Cerebellum (tissue), 4 donors: ENCODE measurements at places on chromosomes 4 and X.

- DNase-seq = no peak
Observed at GRCh38 chrX:49746306-49746705, 50.5 kb upstream of the PAGE1 start.

DNA sequence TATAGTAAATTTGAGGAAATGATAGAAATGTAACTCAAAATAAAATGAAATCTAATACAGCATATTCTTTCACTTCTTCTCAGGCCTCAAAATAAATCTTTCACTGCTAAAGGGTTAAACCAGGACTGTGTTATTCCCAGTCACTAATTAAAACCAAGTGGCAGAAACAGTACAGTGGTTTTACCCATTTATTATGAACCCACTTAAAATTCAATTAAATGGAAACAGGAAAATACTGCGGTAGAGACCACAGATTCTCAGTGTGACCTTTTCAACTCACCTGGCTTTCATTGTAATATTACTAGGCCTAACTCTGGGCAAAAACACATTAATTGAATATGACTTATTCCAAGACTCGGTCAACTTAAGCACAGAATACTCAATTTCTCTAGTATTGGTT, 176.5 kb upstream of the DKK2 start:
- no peak for DNase-seq

DNA sequence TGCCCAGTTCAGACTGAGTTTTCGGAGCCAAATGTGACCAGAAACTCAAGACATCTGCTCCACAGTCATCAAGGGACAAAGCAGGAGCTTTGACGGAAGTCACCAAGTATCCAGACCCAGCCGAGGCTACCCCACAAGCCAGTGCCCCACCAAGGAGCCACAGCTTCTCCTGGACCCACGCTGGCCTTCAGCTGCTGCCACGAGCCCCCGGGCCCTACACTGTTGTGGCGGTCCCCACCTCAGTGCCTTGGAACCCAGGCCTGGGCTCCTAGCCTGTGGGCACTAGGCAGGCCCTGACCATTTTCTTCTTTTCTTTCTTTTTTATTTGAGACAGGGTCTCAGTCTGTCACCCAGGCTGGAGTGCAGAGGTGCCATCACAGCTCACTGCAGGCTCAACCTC, 82.1 kb upstream of the NKX1-1 start:
- no peak for DNase-seq

- peak; percentile 77 for DNase-seq
Observed at GRCh38 chr4:10457255-10457801, at the start of gene ZNF518B. TSS of gene ZNF518B (minus strand) at chr4:10457426. CDS start at chr4:10446328, 11,098 bp downstream.

DNA sequence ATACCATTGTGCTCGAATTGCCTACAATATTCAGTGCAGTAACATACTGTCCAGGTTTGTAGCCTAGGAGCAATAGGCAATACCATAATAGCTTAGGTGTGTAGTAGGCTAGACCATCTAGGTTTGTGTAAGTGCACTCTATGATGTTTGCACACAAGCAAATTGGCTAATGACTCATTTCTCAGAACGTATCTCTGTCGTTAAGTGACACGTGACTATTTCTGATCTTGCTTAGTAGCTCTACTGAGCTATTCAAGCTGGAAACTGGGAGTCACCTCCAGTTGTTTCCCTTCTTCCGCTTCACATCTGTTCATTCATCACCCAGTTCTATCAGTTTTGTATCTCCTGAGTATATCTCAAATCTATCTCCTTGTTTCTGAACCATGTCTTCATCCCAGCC, 86.1 kb downstream of the HNRNPD start:
- DNase-seq = no peak

- no peak for DNase-seq
Observed at GRCh38 chr4:88732714-88733368, 35.2 kb upstream of the NAP1L5 start.

- DNase-seq = no peak
Observed at GRCh38 chr4:26275281-26275680, 45.5 kb upstream of the RBPJ start.

DNA sequence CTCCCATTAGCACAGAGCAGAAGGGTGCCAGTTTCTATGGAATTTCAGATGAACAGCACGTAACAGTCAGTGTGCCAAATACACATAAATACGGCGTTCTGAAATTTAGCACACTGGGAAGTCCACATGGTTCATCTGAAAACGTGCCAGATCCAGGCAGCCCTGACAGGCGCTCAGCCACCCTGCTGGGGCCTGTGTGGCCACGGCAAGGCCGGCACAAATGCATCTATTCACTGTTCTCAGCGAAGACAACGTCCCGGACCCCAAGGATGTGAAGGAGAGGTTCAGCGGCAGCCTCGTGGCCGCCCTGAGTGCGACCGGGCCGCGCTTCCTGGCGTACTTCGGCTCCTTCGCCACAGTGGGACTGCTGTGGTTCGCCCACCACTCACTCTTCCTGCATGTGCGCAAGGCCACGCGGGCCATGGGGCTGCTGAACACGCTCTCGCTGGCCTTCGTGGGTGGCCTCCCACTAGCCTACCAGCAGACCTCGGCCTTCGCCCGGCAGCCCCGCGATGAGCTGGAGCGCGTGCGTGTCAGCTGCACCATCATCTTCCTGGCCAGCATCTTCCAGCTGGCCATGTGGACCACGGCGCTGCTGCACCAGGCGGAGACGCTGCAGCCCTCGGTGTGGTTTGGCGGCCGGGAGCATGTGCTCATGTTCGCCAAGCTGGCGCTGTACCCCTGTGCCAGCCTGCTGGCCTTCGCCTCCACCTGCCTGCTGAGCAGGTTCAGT, 15.6 kb downstream of the DGKQ start:
- peak; percentile 82 for DNase-seq

DNA sequence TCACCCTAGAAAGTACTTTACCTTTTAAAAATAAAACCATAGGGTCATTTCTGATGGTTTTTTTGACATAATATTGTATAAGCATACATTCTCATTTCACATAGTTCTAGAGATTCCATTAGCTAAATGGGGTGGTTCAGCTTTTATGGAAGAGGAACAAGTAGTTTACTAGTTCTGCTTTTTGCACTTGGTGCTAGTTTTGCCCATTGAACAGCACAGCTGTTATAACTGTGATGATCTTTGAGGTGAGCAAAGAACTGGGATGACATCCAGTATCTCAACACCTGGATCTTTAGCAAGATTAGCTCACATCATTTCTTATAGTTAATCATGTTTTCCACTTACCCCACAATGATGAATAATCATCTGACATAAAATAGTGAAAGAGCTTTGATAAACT, 40.9 kb downstream of the MOB1B start:
- DNase-seq = no peak

DNA sequence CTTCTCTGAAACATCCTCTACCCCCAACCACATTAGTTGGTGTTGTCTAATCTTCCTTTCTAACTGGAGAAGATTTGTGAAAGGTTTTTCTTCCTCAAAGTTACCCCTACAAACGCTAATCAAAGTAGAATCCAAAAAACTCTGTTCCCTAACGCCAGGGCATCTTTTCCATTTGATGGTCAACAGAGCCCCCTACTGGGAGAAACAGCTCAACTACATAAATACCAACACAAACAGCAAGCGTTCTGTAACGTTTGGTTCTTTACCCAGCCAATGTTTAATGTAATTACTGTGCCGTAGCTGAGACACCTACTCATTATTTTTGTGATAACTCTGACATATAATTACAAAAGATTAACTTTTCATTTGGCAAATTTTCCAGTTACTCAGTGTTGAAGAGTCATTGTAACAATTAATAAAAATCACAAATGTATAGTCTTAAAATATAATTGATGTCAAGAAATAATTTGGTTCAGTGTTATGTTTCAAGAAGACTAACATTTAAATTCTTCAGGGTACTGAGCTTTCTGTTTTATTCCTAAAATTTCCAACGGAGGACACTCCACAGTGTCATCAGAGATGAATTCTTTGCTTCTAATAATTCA, 94.9 kb upstream of the TBC1D9 start:
- DNase-seq = peak; percentile 76

GRCh38 chrX:111928456-111928855, 52.5 kb downstream of the TRPC5OS start:
- no peak for DNase-seq

- DNase-seq = no peak
Observed at GRCh38 chrX:15087747-15088146, 182.1 kb downstream of the ASB9 start.

DNA sequence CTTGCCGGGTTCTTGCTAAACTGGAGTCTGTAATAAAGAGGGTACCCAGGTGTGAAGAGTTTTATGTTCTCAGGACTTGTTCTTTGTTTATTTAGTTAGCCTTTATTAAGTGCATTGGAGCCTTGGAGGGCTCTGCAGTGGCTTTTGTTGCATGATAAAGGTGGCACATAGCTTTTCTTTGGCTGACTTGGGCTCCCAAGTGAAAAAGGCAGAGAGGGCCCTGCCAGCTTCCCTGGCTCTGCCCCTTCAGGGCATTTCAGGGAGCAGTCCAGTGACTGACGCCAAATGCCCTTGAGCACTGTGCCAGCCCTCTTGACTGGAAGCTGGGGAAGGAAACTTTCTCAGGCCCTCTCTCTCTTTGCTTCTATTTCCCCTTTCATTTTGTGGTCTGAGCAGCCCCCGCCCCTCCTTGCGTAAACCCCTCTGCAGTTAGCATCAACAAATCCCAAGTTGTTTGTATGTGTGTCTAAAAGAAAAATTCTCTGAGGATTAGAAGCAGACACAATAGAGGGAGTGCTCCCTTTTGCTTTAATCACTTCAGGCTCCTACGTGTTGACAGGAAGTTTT, 152.2 kb downstream of the NHS start:
- DNase-seq = no peak

DNA sequence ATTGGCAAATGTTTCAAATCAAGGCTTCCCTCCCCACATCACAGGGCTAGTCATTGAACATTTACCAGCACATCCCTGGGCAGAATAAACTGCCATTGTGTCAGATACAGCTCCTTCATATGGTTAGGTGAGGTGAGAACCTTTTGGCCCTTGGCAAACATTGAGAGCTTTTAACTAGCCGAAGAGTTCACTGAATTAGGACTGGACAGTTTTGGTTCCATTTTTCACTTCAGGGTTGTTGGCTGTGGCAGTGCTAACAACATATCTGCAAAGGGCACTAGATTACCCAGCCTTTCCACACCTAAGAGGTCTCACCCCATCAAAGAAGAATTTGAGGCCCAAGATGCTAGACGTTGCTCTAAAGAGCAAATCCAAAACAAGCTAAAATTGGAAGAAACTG, 180.7 kb downstream of the GUCY2F start:
- DNase-seq = no peak

DNA sequence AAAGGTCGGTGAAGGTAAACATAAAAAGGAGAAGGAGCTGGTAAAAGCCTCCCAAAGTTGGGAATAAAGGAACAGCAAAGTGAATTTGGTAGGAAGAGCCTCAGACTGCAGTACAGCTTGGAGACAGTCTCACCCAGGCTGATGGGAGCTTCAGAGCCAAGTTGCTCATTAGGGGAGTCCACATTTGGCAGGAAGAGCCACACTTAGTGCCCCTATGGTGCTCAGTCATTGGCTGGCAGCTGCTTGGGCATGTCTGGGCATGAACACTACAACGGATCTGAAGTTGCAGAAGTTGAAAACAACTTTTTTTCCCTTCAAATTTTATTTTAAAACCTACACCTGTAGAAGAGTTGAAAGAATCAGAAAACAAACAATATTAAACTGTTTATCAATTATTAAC, 2497.3 kb downstream of the ARAP2 start:
- DNase-seq = no peak

- DNase-seq = no peak
Observed at GRCh38 chrX:12349201-12349600, 210.9 kb downstream of the FRMPD4 start.

GRCh38 chr4:175807547-175807946, 4.5 kb downstream of the GPM6A start:
- DNase-seq = peak; percentile 53

GRCh38 chrX:66150163-66150562, 13.9 kb upstream of the HEPH start:
- no peak for DNase-seq

DNA sequence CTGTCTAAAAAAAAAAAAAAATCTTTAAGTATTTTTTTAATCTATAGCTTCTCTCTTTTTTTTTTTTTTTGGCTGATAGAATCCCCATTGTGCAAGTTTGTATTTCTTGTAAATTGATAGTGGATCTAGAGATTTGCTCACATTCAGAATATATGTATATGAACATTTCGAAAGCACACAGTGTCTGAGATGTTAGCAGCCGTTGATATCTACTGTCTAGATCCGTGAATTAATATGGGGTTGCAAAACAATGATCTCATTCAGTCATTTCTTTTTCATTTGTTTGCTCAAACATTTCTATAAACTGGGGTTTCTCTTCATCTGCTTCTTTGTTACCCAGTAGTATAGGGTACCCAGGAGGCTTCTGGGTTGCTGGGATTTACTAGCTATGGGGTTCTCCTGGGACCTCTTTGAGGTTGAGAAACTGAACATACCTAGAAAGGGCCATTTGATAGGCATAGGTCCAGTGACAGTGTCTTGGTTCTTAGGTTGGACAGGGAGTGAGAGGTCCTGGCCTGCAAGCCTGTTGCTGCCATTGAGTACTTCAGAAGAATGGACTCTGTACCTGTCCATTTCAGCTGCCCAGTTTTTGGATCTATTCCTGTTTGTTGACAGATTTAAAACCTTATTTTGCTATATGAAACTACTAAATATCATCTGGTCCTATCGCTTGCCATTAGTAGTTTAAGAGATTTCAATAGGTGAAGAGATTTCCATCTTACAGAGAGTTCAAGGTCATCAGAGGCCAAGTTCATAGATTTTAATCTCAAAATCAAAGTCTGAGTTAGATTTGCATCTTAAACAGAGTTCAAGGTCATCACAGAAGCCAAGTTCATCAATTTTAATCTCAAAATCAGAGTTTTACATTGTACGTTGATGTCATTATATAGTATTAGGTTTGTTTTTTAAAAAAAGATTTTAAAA, 50.8 kb downstream of the WWC2 start:
- DNase-seq = no peak

- no peak for DNase-seq
Observed at GRCh38 chr4:141977433-141977832, 341.1 kb downstream of the IL15 start.

DNA sequence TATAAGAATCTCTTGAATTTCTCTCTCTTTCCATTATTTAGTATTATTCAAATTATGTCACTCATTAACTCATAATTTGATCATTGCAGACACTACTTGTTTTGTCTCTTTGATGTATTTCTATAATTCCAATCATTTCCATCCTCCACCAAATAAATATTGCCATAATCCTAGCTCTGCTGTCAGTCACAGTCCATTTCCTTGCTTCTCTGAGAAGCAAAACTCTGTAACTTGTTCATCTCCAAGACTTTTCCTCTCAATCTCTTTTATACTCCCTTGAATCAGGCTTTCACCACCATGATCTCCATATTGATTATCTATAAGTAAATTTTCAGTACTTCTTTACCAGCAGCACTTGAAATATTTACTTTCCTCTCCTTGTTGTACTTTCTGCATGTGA, 135.9 kb downstream of the SCLT1 start:
- DNase-seq = no peak

DNA sequence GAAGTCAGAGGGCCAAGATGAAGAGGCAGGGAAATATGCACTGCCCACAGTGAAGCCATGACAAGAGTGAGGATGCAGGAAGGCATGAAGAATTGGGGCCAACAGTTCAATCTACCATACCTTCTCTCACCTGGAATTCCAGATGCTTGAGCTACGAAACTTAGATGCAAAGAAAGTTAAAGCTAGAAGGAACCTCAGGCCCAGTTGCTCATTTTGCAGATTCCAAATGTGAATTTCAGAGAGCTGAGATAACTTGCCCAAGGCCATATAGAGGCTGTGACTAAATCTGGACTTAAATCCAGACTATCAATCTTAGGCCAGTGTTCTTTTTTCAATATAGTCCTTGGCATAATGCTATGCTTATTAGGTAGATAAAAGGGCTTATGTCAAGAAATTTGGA, 92.7 kb downstream of the SRPX start:
- DNase-seq = no peak
